NCI-H774 (cell line): ENCODE measurements at places on chromosomes 4 and X.

DNA sequence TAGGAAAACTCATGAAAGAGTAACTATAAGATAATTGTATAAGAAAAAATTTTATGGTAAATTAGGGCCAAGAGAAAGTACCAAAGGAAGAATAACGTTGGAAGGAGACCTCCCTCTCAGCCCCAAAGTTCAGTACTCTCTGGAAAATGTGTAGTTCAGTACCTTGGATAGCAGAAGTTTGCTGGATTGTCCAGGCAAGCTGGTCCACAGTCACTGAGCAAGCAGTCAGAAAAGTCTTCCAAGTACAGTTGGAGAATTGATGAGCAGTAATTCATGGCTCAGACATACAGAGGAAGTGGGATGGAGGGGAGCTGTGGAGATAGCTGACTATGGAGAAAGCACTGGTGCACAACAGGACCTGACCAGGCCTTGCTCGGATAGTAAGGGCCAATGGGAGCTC lies 598.2 kb upstream of the NDST4 start:
- no peak for DNase-seq

GRCh38 chr4:100695039-100695654 lies 177.3 kb upstream of the EMCN start:
- DNase-seq = no peak

GRCh38 chr4:135934026-135934425 lies 1598.3 kb downstream of the PCDH18 start:
- no peak for DNase-seq

- DNase-seq = no peak
These were observed 45.6 kb downstream of the GPC3 start for GRCh38 chrX:133939655-133940302.

DNA sequence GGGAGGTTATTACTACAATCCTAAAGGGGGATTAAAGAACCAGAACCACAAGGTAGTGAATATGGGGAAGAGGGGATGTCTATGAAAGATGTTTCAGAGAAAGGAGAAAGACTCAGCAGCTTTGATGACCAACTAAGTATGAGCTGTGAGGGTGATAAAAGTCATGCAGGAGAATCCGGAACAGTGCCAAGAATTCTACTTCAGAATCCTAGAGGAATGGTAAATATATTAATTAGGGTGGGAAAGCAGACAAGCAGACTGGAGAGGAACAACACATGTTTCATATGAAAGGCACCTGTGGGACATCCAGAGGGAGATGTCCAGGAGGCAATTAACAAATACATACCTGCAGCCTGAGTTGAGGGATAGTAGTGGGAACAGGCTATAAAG lies 642.2 kb upstream of the DIPK2B start:
- DNase-seq = no peak

GRCh38 chr4:94348666-94349065 lies 6.0 kb upstream of the HPGDS start:
- no peak for DNase-seq

GRCh38 chr4:65007841-65008439 lies 598.7 kb upstream of the TECRL start:
- DNase-seq = no peak

GRCh38 chrX:25112156-25112555 lies 96.4 kb upstream of the ARX start:
- no peak for DNase-seq

DNA sequence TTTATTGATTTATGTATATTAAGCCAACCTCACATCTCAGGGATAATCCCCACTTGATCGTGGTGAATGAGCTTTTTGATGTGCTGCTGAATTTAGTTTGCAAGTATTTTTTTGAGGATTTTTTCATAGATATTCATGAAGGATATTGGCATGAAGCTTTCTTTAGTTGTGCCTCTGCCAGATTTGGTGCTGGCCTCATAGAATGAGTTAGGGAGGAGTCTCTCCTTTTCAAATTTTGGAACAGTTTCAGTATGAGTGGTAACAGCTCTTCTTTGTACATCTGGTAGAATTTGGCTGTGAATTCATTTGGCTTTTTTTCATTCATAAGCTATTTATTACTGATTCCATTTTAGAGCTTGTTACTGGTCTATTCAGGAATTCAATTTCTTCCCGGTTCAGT lies 197.2 kb upstream of the NDST4 start:
- no peak for DNase-seq

DNA sequence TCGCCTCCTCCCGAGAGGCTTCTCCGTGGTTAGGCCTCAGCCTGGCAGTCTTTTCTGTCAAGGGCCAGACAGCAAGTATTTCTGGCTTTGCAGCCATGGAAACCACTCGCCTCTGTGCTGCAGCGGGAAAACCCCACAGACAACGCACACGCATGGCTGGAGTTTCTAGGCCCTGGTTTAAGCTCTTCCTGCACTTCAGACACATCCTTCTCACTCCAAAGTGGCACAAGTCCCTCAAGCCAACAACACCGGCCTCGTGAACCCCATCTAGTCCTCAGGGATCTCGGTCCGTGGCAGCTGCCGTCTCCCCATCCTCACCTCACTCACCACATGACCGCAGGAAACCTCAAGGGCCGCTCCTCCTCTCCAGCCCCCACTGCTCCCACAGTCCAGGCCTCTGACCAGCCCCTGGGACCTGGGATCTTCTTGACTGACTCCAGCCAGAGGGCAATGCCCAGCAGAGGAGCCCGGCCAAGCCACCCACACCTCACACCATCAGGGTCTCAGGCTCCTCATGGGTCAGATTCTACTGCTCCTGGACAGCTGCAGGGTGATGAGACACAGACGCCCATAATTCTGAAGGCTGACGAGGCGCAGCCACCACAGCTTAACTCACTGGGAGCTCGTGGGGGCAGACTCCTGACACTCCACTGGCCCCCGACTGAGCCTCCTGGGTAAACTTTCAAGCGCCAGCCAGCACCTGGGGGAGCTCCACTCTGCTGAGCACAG lies 21.7 kb downstream of the LETM1 start:
- no peak for DNase-seq

GRCh38 chr4:165027762-165028402 lies 3.9 kb upstream of the TRIM60 start:
- no peak for DNase-seq

GRCh38 chrX:57900975-57901374 lies 9.3 kb downstream of the ZXDA start:
- no peak for DNase-seq

GRCh38 chrX:79080141-79080540 lies 64.3 kb upstream of the GPR174 start:
- DNase-seq = no peak

DNA sequence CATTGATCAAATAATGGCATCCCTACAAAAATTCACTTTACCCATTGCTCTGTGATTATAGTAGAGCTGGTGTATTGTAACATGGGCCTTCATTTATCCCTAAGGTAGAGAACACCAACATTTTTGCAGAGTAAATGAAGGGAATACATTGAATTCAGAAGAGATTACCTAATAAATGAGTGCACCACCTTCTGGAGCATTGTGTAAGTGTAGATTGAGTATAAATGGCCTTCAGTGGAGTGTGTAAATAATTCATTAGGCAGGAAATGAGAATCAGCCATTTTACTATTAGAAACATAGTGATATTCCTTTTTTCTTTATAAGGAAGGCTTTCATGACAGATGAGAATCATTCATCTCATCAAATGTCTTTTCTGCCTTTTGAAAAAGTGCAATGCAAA lies 155.8 kb downstream of the FAM47B start:
- DNase-seq = no peak
